ENCODE measurements at places on chromosomes 12 and 14.

- no peak for DNase-seq
These were observed 97.0 kb downstream of the BEGAIN start for GRCh38 chr14:100490252-100490651.

DNA sequence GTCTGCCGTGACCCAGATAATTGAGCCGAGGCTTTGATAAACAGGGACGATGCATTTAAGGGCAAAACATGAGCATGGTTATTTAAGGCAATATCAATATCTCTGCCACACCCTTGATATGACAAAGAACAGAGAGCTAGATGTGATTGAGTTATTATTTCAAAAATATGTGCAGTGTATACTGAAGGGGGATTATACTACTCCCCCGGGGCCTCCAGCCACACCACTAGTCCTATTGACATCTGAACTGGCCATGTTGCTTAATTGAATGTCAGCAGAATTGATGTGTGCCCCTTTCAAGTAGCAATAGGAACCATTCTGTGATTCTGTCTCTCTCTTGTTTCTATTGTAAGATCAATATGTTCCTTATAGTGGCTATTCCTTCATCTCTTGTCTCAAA, 794.8 kb upstream of the SEL1L start:
- DNase-seq = no peak

DNA sequence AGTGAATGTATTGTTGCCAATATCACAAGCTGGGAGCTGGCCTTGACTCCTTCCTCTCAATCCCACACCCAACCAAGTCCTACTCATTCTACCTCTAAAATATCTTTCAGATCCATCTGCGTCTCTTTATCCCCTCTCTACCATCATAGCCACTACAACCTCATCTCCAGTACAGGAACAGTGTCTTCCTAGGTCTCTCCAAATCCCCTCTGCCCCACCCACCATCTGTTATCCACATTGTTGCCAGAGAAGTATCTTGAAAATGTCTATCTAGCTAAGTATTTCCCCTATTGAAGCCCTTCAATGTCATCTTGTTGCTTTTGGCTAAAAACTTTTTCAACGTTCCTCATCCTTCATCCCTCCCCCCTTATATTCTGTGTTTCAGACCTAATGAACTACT, 244.7 kb downstream of the C12orf75 start:
- no peak for DNase-seq

DNA sequence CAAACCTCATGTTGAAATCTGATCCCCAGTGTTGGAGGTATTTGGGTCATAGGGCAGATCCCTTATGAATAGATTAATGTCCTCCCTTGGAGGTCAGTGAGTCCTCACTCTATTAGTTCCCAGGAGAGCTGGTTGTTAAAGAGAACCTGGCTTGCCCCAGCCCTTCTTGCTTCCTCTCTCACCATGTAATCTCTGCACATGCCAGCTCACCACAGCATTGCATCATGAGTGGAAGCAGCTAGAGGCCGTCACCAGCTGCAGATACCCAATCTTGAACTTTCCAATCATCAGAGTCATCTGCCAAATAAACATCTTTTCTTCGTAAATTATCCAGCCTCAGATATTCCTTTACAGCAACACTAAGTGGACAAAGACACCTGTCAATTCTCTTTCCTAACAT, 161.8 kb upstream of the IGF1 start:
- no peak for DNase-seq

DNA sequence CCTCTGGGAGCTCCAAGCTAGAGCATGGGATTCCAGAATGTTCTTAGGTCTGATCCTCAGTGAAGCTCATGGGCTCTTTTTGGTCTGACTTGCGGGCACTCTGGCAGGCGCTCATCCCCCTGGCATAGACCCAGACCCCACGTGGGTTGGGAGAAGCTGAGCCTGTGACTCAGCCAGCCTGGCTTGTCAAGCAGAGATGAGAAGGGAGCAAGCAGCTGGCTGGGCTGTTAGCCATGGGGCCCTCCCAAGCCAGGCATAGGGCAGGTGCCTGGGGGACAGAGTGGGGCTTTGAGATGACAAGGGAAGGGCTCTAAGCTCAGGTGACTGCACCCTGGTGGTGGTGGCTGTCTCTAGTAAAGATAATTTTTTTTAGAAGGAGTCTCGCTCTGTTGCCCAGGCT, 80.3 kb upstream of the NOS1 start:
- DNase-seq = no peak

Measured in activated CD4-positive, alpha-beta T cell treated with anti-CD3 and anti-CD28 coated beads, Interleukin-10, Interleukin-2, amounts not matched to agents 100 ng/mL and 50 ng/mL, durations not matched to agents 16 hours and 8 hours (primary cell).